ENCODE measurements at places on chromosomes 16 and 17. TPM values are rescaled to one million over a fixed set of nuclear protein-coding genes. Genes with fewer than 3 reads are reported as not detected.

The TRPV3 gene
- 2.6 TPM for total RNA-seq

The TEKT3 gene
- total RNA-seq, result 1.9 TPM

DNA sequence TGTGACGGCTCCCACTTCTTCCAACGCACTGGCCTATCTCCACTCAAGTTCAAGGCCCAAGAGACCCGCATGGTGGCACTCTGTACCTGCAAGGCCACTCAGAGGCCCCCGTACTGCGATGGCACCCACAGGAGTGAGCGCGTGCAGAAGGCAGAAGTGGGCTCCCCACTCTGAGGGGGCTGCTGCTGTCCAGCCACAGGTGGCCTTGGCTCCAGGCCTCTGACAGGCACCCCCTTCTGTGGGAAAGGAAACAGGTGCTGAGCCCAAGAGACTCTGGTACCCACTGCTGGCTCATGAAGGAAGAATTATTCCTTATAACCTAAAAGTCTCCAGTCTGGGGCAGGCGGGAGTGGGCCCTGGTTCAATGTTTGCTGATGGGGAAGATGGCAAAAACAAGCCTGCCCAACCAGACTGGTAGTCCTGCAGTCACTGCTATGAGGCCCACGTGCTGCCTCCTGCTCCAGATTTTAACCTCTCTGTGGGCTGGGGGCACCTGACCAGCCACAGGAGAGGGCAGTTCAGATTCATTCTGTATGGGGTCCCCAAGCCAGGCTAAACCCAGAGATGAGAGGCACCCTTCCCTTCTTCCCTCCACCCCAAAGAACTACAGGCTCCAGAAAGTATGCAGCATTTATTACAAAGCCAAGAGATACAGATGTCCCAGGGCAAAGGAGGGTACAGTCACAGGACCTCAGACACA lies 3.3 kb downstream of the CISD3 start:
- no peaks in the 10 kb centered on the region for H3K27me3 ChIP-seq
- H3K27ac ChIP-seq, result no peak overlapping the region
- H3K4me3 ChIP-seq, result no peak overlapping the region
- no peak for DNase-seq
- H3K4me1 ChIP-seq, result peaks cover 23% of the 10 kb centered on the region

- DNase-seq, result no peak
- H3K4me1 ChIP-seq, result peaks cover 5% of the 10 kb centered on the region
- no peak overlapping the region for H3K27ac ChIP-seq
- no peak overlapping the region for H3K4me3 ChIP-seq
These were observed 167.9 kb upstream of the NOL11 start for GRCh38 chr17:67549820-67550219.

DNA sequence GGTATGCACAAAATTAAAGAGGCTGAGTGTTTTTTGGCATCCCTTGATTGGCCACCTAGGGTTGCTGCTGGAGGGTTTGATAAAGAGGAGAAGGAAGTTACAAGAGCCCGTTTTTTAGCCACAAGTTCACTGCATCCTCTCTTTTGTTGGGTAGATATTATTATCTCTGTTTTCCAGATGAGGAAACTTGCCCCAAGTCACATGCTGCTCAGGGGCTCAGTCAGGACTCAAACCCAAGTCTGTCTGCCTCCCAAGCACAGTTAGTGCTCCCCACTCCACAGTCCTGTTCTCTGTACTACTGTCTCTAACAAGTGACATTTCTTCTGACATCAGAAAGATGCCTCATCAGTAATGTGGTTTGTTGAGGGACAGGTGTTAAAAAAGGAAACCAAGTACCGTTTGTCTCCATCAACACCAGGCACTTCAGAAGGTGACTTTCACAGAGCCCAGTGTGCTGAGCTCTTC lies 1.4 kb downstream of the NT5M start:
- H3K4me1 ChIP-seq, result peaks cover 5% of the 10 kb centered on the region
- no peak overlapping the region for H3K27ac ChIP-seq
- no peaks in the 10 kb centered on the region for H3K36me3 ChIP-seq
- H3K27me3 ChIP-seq, result no peaks in the 10 kb centered on the region
